Pancreas (tissue), 10 donors: ENCODE measurements at places on chromosomes 7 and 10. TPM values are rescaled to one million over a fixed set of nuclear protein-coding genes. Genes with fewer than 3 reads are reported as not detected.
A peak's percentile ranks its signal among the peaks of the same experiment; 100 is the strongest.

CYP3A7 gene
- 0.25 TPM for total RNA-seq

ABCC2 gene
- 1.2 TPM for total RNA-seq

TUBAL3 gene
- 0.09 TPM for total RNA-seq

OR2A42 gene
- total RNA-seq = not detected

LGI1 gene
- total RNA-seq = not detected

IFT22 gene
- total RNA-seq = 13.8 TPM

NEUROD6 gene
- not detected for total RNA-seq

PLA2G12B gene
- total RNA-seq = not detected

TMEM229A gene
- total RNA-seq = not detected

LRRD1 gene
- not detected for total RNA-seq

FOXI2 gene
- total RNA-seq = 0.06 TPM

DNA sequence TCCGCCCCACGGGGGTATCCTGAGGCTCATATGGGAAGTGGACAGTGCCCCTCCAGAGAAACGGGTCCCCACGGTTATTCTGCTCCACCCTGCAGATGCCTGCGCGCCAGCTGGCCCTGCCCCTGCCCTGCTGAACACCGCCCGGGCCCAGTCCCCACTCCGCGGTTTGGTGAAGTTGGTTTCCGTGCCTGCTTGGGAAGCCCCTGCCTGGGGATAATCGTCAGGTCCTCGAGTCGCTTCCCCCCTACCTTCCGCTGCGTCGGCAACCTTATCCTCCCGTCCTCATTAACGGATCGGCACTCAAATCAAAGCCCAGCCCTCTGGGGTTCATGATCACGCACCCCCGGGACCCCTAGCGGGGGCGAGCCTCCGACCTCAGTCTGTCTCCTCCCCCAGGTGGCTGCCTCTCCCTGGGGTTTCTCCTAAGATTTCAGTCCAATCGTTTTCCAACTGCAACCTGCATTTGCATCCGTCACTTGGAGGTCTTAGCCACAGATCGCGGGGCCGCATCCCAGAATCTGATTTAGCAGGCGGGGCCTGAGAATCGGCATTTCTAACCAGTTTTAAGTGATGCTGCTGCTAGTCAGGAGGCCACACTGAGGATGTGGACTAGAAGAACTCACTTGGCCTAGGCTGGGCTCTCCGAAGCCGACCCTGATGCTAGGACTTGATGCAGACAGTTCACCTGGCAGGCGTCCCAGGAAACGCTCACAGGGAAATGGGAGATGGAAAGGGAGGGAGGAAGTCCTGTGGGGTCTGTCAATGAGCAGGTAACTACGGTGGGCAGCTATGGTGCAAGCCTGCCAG is 27.6 kb downstream of the WDR86 start:
- H3K4me1 ChIP-seq = no peaks in the 10 kb centered on the region
- H3K27ac ChIP-seq = no peak overlapping the region
- no peak overlapping the region for H3K4me3 ChIP-seq
- peaks cover 13% of the 10 kb centered on the region for H3K36me3 ChIP-seq

GRCh38 chr7:157580324-157580723 is 243.5 kb downstream of the DNAJB6 start:
- no peak overlapping the region for H3K27ac ChIP-seq
- H3K27me3 ChIP-seq = no peaks in the 10 kb centered on the region
- H3K4me1 ChIP-seq = no peaks in the 10 kb centered on the region
- H3K36me3 ChIP-seq = no peaks in the 10 kb centered on the region

GRCh38 chr10:7507887-7508726 is 97.3 kb upstream of the SFMBT2 start:
- H3K4me1 ChIP-seq = no peaks in the 10 kb centered on the region
- no peak overlapping the region for H3K27ac ChIP-seq
- H3K36me3 ChIP-seq = no peaks in the 10 kb centered on the region
- no peaks in the 10 kb centered on the region for H3K27me3 ChIP-seq
- no peak overlapping the region for H3K4me3 ChIP-seq

- H3K4me1 ChIP-seq = no peaks in the 10 kb centered on the region
- H3K27ac ChIP-seq = no peak overlapping the region
- H3K27me3 ChIP-seq = no peaks in the 10 kb centered on the region
Observed at GRCh38 chr7:7228967-7229366, 46.6 kb downstream of the C1GALT1 start.

GRCh38 chr7:83429493-83429892 is 219.4 kb downstream of the SEMA3E start:
- no peaks in the 10 kb centered on the region for H3K36me3 ChIP-seq
- H3K27me3 ChIP-seq = no peaks in the 10 kb centered on the region
- H3K4me1 ChIP-seq = no peaks in the 10 kb centered on the region
- H3K4me3 ChIP-seq = no peak overlapping the region

DNA sequence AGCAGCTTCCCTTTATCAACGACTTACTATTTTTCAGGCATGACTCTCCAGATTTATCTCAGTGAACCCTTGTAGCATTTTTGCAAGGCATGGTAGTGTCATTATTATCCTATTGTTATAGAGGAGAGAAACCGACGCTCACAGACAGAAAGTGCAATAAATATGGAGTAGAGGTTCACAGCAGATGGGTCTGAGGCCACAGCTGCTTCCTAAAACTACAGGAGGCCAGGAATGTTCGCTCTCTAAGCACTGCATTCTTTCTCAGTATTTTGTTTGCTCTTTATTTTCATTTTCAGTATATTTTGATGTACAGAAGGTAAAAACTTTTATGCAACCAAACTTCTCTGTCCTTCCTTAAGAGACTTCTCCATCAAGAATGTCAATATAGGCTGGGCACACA is 4.5 kb upstream of the AEBP1 start:
- H3K36me3 ChIP-seq = no peaks in the 10 kb centered on the region
- H3K27ac ChIP-seq = no peak overlapping the region
- H3K27me3 ChIP-seq = no peaks in the 10 kb centered on the region
- H3K4me1 ChIP-seq = no peaks in the 10 kb centered on the region

- peaks cover 3% of the 10 kb centered on the region for H3K4me1 ChIP-seq
- H3K27me3 ChIP-seq = no peaks in the 10 kb centered on the region
- H3K27ac ChIP-seq = no peak overlapping the region
- no peaks in the 10 kb centered on the region for H3K36me3 ChIP-seq
Observed at GRCh38 chr7:66355756-66356155, 150.6 kb downstream of the TPST1 start.

- no peaks in the 10 kb centered on the region for H3K27me3 ChIP-seq
- no peak for DNase-seq
- H3K4me3 ChIP-seq = no peak overlapping the region
- no peaks in the 10 kb centered on the region for H3K36me3 ChIP-seq
Observed at GRCh38 chr7:119903085-119903484, 369.9 kb upstream of the KCND2 start.

- no peaks in the 10 kb centered on the region for H3K36me3 ChIP-seq
- DNase-seq = no peak
- no peak overlapping the region for H3K27ac ChIP-seq
- no peaks in the 10 kb centered on the region for H3K27me3 ChIP-seq
- H3K4me1 ChIP-seq = no peaks in the 10 kb centered on the region
Observed at GRCh38 chr7:49089717-49090116, 165.4 kb downstream of the CDC14C start.

- H3K4me1 ChIP-seq = no peaks in the 10 kb centered on the region
- H3K4me3 ChIP-seq = no peak overlapping the region
- DNase-seq = no peak
- H3K27ac ChIP-seq = no peak overlapping the region
Observed at GRCh38 chr7:52838981-52839411, 196.4 kb upstream of the POM121L12 start.

GRCh38 chr10:104317726-104318299 is 20.5 kb downstream of the ITPRIP start:
- no peak for DNase-seq
- no peaks in the 10 kb centered on the region for H3K27me3 ChIP-seq
- peaks cover 4% of the 10 kb centered on the region for H3K4me1 ChIP-seq
- peaks cover 21% of the 10 kb centered on the region for H3K36me3 ChIP-seq

DNA sequence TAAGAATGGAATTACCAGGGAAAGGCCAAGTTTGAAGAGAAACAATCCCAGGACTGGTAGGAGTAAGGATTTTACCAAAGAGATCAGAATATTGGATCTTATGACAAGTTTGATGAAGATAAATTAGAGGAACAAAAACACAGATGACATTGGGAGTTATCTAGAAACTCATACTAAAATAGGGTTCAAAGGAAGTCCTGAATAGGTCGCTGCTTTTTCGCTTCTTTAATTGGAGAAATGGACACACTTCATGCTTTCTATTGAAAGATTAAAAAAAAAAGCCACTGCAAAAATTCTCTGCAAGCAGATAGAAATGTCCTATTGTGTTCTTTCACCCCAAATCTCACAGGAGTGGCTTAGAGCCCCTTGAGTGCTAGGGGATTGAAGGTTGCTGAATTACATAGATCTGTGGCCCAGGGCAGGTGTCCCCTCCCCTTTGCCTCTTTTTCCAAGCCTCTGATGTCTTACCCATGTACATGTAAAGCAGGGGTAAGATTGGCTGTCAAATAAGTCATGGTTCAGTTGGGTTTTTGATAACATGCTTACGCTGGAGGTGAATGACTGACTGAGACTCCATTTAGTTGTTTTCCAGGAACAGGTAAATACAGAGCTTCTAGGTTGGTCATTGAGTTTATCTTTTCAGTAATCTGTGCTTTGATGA is 152.0 kb downstream of the OR13A1 start:
- H3K27ac ChIP-seq = no peak overlapping the region
- H3K27me3 ChIP-seq = no peaks in the 10 kb centered on the region
- H3K4me3 ChIP-seq = no peak overlapping the region
- no peak for DNase-seq

- H3K36me3 ChIP-seq = no peaks in the 10 kb centered on the region
- H3K27ac ChIP-seq = no peak overlapping the region
- H3K4me3 ChIP-seq = no peak overlapping the region
- DNase-seq = no peak
Observed at GRCh38 chr10:16116404-16117304, 256.3 kb upstream of the MINDY3 start.

- no peak overlapping the region for H3K4me3 ChIP-seq
- no peaks in the 10 kb centered on the region for H3K36me3 ChIP-seq
- no peaks in the 10 kb centered on the region for H3K27me3 ChIP-seq
- DNase-seq = no peak
- H3K4me1 ChIP-seq = peaks cover 5% of the 10 kb centered on the region
Observed at GRCh38 chr7:142375710-142376313, 118.0 kb upstream of the PRSS58 start.

- DNase-seq = peak; percentile 87
- peak overlapping the region; percentile 67 for H3K27ac ChIP-seq
- H3K4me3 ChIP-seq = no peak overlapping the region
- H3K27me3 ChIP-seq = no peaks in the 10 kb centered on the region
Observed at GRCh38 chr7:537911-538634, 18.4 kb upstream of the PDGFA start.

- H3K27me3 ChIP-seq = no peaks in the 10 kb centered on the region
- H3K36me3 ChIP-seq = peaks cover 9% of the 10 kb centered on the region
- H3K4me3 ChIP-seq = no peak overlapping the region
- no peak overlapping the region for H3K27ac ChIP-seq
- H3K4me1 ChIP-seq = peaks cover 63% of the 10 kb centered on the region
Observed at GRCh38 chr7:26192485-26193087, 8.0 kb downstream of the HNRNPA2B1 start.

GRCh38 chr10:129272176-129272575 is 194.9 kb upstream of the MGMT start:
- H3K27ac ChIP-seq = no peak overlapping the region
- H3K4me1 ChIP-seq = no peaks in the 10 kb centered on the region
- no peak for DNase-seq
- no peaks in the 10 kb centered on the region for H3K27me3 ChIP-seq
- no peak overlapping the region for H3K4me3 ChIP-seq

- H3K27me3 ChIP-seq = no peaks in the 10 kb centered on the region
- H3K4me1 ChIP-seq = no peaks in the 10 kb centered on the region
- H3K27ac ChIP-seq = peak within 1 kb of the TSS; percentile 63
- H3K36me3 ChIP-seq = no peaks in the 10 kb centered on the region
- peak; percentile 56 for DNase-seq
- H3K4me3 ChIP-seq = peak within 1 kb of the TSS; percentile 45
Observed at GRCh38 chr10:89535171-89536012, at the start of gene SLC16A12. Gene SLC16A12 (minus strand): TSS chr10:89535594. CDS start chr10:89462578, 73,016 bp downstream.

- H3K27ac ChIP-seq = no peak overlapping the region
- H3K4me1 ChIP-seq = no peaks in the 10 kb centered on the region
- DNase-seq = no peak
- no peak overlapping the region for H3K4me3 ChIP-seq
- no peaks in the 10 kb centered on the region for H3K36me3 ChIP-seq
Observed at GRCh38 chr10:128481152-128481840, 355.1 kb upstream of the MKI67 start.

DNA sequence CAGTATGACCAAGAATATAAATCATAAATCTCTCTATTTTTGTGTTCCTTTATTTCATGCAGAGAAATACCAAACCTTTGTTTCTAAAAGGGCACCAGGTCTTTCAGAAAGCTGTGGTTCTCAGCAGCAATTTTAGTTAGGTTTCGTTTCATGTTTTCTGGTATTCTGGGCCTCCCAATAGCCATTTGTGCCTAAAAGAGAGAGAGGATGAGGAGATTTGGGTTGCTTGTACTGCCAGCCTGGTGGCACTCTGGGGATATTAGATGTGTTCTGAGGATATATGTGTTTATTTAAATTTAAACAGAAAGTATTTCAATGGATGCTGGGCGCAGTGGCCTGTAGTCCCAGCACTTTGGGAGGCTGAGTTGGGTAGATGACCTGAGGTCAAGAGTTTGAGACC is 471.7 kb downstream of the AUTS2 start:
- no peak overlapping the region for H3K27ac ChIP-seq
- H3K4me1 ChIP-seq = no peaks in the 10 kb centered on the region
- no peaks in the 10 kb centered on the region for H3K36me3 ChIP-seq
- H3K4me3 ChIP-seq = no peak overlapping the region

DNA sequence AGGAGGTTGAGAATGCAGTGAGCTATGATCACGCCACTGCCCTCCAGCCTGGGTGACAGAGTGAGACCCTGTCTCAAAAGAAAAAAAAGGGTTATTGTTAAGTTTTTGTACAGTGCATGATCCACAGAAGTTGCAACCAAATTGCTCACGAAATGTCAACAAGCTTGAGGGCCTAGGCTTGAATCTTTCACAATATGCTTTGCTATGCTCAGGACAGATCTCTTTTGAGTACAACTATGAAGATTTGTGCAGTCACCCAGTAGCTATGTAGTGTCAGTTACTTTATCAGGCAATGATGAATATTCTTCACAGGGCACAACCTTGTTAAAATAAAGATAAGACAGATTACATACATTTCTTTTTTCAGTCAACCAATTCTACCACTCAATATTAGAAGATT is 109.2 kb downstream of the PRTFDC1 start:
- H3K27me3 ChIP-seq = no peaks in the 10 kb centered on the region
- DNase-seq = no peak
- H3K4me1 ChIP-seq = no peaks in the 10 kb centered on the region
- H3K36me3 ChIP-seq = no peaks in the 10 kb centered on the region
- no peak overlapping the region for H3K27ac ChIP-seq
